Activated T-cell treated with anti-CD3 and anti-CD28 coated beads, Interleukin-2, amount 50 U/mL, for 72 hours (primary cell): ENCODE measurements at places on chromosomes 7 and 10. TPM values are rescaled to one million over a fixed set of nuclear protein-coding genes. Genes with fewer than 3 reads are reported as not detected.

GRCh38 chr10:3067118-3067858 is at the start of gene PFKP:
TSS of gene PFKP (plus strand) at chr10:3067548. CDS start at chr10:3067596, 48 bp downstream.
- peak; percentile 75 for DNase-seq

DNA sequence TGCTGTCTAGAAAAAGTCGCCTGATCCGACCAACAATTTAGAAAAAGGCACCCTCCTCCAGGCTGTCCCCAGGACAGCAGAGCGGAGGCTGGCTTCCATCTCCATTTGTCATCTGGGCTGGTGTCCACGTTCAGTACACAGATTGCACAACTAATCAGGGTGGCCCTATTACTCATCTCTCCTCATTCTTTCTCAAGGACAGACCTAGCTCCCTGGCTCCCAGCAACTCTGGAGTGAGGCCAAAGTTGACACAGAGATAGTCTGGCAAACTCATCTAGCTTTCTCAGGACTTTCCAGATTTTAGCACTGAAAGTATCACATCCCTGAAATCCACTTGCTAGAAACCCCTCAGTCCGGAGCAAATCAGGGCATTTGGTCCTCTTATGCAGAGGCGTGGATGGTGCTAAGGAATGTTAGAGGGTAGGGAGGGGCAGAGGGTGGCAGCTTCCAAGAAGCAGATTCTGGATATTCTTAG is 75.1 kb downstream of the DNAH11 start:
- DNase-seq = no peak

- DNase-seq = no peak
Measured at GRCh38 chr10:79494871-79495705, 17.2 kb upstream of the EIF5AL1 start.

GRCh38 chr10:102230861-102231356 is 4.8 kb downstream of the ELOVL3 start:
- DNase-seq = peak; percentile 73

The AKR1C8 gene
- total RNA-seq = not detected

The SPAM1 gene
- total RNA-seq = not detected

The EFCAB10 gene
- not detected for total RNA-seq

- peak; percentile 14 for DNase-seq
Measured at GRCh38 chr10:11553773-11554381, 57.6 kb downstream of the USP6NL start.

The PTF1A gene
- not detected for total RNA-seq

DNA sequence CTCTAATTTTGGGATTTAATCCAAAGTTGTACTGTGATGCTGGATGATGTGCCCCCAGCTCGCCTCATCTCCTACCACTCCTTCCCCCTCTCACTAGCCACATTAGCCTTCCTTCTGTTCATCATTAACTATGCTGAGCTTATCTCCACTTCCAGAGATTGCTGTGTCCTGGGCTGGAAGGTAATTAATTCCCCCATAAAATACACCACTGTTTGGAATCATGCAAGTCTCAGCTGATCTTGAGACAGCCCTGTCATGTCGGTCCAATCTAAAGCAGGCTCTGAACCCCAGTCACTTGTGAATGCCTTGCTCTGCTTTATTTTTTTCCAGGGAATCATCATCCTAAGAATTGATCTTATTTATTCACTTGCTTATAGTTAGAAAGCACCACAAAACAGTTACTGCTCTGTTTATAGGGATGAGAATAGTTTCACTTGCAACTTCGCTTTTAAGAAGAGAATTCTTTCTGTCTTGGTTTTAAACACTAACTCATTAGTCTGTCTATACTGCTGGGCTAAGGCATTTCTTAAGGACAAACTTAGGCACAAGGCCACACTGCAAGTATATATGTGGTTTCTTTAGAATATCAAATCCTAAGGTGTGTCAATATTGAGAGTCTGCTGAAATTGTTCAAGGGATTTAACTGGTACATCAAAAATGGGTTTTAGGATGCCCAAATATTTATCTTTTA is 341.1 kb upstream of the SEMA3A start:
- no peak for DNase-seq

- DNase-seq = peak; percentile 55
Measured at GRCh38 chr7:151051108-151051507, 2.8 kb downstream of the ASIC3 start.
